ENCODE measurements at places on chromosomes 6 and 20.

- no peak for DNase-seq
Observed at GRCh38 chr20:19114410-19114809, 98.0 kb upstream of the SLC24A3 start.

DNA sequence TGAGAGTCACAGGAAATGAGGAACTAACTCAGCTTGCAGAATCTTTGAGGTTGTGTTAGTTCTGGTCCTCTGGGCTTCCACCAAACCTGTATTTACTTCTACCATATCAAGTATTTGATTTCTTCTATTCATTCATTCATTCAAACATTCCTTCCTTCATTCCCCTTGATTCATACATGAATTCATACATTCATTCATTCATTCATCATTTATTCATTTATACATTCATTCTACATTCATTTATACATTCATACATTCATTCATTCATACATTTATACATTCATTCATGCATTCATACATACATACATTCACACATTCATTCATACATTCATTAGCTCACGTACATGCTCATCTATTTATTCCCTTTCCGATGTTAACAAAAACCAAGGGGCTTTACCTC is 120.3 kb downstream of the BMP7 start:
- no peak for DNase-seq

- no peak for DNase-seq
Observed at GRCh38 chr20:13756551-13756950, 28.2 kb downstream of the ESF1 start.

DNA sequence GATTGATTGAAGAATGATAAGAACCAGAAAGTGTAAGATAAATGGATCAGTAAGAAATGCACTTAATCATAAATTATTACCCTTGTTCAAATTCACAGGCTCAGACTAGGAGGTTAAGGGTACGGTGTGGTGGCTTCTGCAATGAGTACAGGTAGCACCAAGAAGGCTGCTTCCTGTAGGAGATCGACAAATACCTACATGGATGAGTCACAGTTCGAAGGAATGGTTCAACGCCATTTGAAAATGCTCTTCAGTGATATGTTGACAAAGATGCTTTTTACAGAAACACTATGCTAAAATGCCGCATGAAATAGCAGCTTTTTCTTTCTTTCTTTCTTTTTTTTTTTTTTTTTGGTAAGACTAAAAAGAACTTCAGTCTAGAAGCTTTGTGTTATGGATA is 116.2 kb downstream of the DTNBP1 start:
- DNase-seq = no peak

DNA sequence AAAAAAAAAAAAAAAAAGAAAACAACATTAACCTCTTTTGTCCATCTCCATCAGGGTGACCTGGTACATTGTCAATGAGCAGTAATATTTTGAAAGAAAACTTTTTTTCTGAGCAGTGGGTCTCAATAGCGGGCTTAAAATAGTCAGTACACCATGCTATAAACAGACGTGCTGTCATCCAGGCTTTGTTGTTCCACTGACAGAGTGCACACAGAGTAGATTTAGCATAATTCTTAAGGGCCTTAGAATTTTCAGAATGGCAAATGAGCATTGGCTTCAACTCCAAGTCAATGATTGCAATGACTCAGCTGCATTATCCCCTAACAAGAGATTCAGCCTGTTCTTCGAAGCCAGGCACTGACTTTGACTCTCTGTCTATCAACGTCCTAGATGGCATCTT is 35.6 kb downstream of the MAP7 start:
- DNase-seq = no peak

DNA sequence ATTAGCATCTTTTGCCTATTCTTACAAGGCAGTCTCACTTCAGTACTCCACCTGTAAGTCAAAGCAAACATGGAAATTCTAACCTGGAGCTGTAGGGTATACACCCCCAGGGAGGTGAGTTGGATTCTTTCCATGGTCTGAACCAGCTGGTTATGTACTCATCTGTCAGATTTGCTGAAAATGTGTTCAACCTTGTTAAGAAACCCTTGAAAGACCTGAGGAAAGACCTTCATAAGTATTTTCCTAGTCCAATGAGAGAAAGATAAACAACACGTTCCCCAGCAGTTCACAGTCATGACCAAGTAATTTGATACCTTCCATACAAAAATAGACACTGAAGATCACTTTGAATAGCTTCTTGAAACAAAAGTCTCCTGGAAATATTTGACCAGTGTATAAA is 42.5 kb downstream of the ID4 start:
- no peak for DNase-seq

- DNase-seq = no peak
Observed at GRCh38 chr6:41568585-41569384, 22.6 kb downstream of the FOXP4 start.

GRCh38 chr20:15756754-15757115 is 816.5 kb downstream of the KIF16B start:
- DNase-seq = no peak

DNA sequence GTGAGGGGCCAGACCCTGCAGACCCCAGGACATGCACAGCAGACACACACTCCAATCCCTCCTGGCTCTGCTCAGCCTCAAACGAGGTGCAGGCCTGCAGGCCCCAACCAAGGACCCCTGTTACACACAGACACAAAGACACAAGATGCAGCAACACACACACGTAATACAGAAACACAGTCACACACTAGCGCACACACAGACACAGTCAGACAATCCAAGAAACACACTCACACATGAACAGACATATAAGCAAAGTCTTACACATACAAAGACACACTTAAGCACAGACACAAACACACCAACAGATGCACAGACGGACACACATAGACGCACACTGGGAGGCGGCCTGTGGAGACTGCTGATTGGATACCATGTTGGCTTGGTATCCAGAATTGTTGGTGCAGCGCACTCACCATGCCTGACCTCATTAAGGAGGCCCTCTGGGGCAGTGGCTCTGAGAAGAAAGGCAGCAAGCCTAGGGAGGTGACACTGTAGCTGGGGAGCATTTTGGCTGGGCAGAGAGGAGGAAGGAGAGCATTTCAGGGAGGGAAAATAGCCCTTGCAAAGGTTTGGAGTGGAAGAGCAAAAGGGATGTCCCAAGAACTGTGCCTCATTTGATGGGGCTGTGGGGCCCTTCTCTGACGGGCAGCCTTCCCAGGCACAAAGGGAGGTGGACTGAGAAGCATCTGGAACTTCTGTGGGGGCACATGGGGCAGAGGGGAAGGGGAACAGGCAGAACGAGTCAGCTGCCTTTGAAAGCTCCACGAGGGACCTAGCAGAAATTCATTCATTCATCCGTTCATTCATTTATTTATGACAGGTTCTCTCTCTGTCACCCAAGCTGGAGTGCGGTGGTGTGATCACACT is 1.4 kb upstream of the HSPA12B start:
- no peak for DNase-seq

GRCh38 chr6:129453073-129453472 is 256.9 kb downstream of the ARHGAP18 start:
- DNase-seq = no peak

- peak; percentile 92 for DNase-seq
Observed at GRCh38 chr6:137349856-137350830, 131.0 kb upstream of the IFNGR1 start.

DNA sequence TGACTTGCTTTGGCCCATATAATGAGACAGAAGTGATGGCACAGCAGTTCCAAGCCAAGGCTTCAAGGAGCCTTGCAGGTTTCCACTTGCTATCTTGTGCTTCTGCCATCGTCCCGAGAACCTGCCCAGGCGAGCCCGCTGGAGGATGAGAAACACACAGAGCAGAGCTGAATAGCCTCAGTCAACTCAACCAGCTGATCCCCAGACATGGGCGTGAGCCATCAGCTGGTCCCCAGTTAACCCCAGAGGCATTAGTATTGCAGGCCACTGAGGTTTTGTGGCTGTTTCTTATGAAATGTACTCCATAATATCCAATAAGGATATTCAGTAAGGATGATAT is 81.7 kb upstream of the SHLD1 start:
- DNase-seq = no peak

GRCh38 chr6:141403103-141403502 is 729.6 kb upstream of the GJE1 start:
- no peak for DNase-seq

DNA sequence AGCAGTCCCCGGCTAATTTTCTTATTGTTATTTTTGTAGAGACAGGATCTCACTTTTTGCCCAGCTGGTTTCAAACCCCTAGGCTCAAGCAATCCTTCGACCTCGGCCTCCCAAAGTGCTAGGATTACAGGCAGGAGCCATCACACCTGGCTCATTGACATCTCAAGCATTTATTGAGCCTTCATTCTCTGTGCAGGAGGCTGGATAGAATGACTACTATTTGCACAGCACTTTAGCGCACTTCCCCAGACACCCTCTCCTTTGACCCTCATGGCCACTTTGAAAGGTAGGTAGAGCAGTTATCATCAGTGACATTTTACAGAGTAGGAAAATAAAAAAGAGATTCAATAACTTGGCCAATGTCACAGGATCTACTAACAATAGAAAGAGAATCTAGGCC is 124.0 kb upstream of the STXBP5 start:
- no peak for DNase-seq

GRCh38 chr20:17687800-17688199 is 5.8 kb upstream of the RRBP1 start:
- DNase-seq = no peak

- DNase-seq = no peak
Observed at GRCh38 chr20:49993301-49993751, 10.5 kb downstream of the SNAI1 start.

DNA sequence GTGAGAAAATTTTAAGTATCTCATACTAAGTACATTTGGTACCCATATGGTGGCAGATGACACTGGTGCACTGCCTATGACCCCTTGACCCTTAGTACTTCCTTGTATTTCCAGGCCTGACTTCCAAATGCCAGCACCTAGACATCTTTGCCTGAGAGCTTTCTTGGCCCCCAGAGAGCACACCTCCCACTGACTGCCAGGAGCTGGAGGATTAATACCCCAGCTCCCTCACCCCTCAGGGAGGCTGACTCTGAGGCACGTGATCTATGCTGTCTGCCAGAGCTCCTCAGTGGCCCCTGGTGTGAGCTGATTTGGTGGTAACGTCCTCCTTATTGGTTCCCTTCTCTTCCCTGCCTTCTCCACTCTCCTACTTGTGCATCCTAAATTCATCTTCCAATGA is 38.0 kb downstream of the BFSP1 start:
- no peak for DNase-seq

DNA sequence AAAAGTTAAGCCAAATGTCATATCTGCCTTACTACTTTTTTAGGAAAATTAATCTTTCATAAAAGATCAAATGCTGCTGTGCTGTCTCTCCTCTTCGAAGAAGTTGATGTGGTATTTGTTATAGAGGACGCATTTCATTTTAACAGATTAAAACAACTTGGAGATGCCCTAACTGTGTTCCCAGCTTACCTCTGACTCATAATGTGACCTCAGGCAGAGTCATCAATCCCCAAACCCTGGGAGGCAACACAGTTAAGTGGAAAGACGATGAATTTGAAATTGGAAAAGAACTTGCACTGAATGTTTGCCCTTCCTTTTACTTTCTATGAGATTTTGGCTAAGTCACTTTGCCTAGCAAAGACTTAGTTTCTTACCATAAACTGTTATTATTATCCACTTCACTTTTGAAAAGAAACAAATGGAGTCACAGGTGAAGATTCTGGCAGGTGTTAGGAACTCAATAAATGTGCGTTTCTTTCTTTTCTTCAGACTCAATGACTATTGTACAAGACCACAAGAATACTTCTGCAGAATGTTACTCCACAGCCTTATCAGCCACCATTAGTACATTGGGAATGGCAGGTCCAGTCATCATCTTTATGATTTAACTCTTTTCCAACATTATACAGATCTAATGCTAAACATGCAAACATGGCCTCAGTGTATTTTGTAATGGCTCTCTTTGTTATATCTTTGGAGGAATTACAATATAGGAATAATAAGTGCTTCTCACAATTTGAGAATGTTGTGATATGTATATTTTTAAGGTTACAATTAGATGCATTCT is 102.6 kb downstream of the COL21A1 start:
- no peak for DNase-seq

- DNase-seq = no peak
Observed at GRCh38 chr6:6007366-6008088, 802 bp upstream of the NRN1 start.

DNA sequence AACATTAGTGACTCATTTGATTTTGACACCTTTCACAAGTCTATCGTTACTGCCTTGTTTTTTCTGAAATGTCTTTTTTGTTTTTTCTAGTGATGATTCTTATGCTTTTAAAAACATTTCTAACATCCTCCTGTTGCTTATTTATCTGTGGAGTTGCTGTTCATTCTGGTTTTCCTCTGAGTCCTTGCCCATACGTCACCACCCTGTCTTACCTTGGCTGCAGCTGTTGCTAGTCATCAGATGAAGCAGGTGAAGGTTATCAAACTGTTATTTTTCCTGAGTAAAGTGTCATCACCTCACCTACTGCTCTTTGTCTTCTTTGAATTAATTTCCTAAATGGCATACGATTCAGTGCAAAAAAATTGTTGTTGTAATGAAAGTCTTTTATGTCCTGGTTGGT is 376.6 kb downstream of the GRIK2 start:
- DNase-seq = no peak

- DNase-seq = no peak
Observed at GRCh38 chr20:6006603-6006949, 47.3 kb downstream of the LRRN4 start.

DNA sequence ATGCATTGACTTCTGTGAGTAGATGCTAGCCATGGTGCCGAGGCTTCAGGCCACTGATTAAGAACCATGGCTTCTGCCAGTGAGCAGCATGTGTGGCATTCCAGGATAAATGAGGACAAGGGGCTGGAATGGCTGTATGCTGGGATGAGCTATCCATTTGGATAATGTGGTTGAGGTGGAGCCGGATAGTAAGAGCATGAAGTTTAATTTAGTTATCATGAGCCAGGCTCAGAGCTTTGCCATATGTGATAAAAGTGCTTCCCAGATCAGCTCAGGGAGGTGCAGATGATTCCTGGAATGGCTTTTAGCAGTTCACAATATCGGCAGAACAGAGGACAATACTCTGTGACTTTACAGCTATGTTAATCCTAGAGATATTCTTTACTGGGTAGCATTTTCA is 34.6 kb upstream of the RNF8 start:
- DNase-seq = no peak

- no peak for DNase-seq
Observed at GRCh38 chr20:10007158-10007557, 27.6 kb upstream of the ANKEF1 start.

DNA sequence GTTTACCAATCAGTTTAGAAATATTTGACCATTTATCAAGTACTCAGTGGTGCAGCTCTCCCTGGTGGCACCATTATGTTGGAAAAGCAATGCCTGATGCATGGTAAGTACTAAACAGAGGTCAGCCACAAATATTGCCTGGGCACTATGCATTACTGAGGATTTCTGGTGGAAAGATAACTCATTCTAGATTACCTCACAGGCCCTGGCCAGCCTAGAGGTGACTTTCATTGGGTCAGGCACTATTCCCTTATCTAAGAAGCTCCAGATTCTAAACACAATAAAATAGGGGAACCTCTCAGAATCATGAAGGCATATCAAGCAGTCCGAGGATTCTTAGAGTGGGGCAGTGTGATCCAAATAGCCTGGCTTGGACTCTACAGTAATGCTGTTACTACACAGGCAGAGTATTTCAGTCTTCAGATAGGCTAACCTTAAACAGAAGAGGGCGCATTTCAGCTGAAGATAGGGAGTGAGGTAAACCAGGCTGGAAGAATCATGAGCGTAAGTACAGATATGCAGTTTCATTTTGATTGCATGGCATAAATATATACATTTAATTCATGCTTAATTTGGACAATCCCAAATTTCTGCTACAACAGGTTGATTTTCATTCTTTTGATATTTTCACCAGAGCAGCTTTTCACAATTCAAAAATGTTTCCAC is 12.1 kb downstream of the LGSN start:
- no peak for DNase-seq

- no peak for DNase-seq
Observed at GRCh38 chr6:89703292-89703691, 64.7 kb upstream of the LYRM2 start.
